ENCODE measurements at places on chromosomes 6 and 20.

DNA sequence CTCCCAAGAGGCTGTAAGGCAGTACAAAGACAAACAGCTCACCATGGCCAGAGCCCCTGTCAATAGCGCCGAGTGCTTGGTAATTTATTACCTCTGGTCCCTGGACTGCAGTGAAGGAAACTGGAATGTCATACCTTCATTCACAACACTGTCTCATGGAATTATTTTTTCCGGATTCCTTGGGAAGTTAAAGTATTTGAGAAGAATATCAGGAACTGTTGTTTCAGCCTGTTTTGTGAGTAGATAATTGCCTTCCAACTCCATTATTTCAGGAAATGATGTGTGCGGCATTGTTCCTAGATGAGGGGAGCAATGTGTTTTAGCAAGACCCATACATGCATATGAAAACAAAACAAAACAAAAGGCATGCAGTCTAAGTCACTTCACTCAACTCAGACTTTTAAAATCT lies 64.0 kb downstream of the BLOC1S5 start:
- DNase-seq: no peak

GRCh38 chr6:158313989-158314388 lies 1.7 kb downstream of the TULP4 start:
- DNase-seq: no peak

GRCh38 chr20:2303673-2304072 lies 7.9 kb downstream of the TGM3 start:
- no peak for DNase-seq

- DNase-seq: no peak
Measured at GRCh38 chr20:2747676-2748235, 52.7 kb downstream of the CPXM1 start.

GRCh38 chr20:40942006-40942405 lies 86.6 kb upstream of the TOP1 start:
- no peak for DNase-seq

GRCh38 chr20:32993496-32994050 lies 10.7 kb downstream of the SUN5 start:
- DNase-seq: no peak

DNA sequence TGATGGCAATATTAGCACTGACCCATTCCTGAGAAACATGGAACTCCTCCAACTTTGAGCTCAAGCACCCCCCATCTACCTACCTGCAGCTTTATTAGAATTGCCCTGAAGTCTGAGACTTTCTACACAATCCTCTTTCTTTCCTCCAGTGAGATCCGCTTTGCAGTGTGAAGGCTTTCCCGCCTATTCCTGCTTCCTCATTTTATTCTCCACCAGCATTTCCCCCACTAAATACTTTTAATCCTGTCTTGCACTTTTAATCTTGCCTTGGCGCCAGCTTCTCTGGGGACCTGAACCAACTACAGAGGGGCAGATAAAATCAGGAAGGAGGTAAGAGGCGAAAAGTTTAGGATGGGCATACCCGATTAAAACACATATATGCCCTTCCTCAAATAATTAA lies 178.1 kb upstream of the PRDM1 start:
- no peak for DNase-seq

- no peak for DNase-seq
Measured at GRCh38 chr6:124036384-124036783, 232.7 kb downstream of the NKAIN2 start.

DNA sequence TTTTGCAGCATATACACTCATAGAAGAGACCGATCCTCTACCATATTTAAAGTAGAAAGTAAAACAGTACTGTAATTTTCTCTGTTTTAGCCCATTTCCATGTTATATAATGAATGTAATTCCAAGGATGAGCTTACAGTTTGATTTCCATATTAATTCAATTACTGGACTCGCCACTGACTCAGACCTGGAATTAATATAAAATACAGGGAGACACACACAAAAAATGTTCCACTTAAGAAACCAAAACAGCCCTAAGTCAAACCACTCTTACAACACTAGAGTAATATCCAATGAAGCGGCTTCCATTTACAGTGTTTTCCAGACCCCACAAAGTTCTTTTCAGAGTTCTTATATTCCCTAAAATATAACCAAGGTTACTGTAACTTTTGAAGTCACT lies 110.6 kb downstream of the BACH2 start:
- DNase-seq: no peak

DNA sequence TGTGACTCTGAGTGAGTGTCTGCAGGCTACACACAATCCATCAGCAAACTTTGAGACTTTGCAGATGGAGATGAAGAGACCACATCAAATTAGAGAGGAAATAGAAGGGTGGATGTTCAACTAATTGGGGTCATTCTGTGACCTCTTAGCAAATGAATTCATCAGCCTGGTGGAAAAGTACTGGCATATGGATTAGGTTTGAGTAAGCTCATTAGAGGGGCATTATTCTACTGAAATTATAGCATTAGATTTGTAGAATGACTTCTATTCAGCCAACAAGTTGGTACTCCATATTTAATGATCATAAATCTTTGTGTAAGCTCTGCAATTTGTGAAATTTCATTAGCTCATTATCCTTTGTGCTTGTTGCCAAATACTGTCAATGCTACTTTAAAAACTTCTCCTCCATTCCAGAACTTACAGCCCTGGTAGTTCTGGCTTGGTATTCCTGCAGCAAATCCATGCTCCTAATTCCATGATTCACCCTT lies 63.8 kb downstream of the ADTRP start:
- DNase-seq: no peak

DNA sequence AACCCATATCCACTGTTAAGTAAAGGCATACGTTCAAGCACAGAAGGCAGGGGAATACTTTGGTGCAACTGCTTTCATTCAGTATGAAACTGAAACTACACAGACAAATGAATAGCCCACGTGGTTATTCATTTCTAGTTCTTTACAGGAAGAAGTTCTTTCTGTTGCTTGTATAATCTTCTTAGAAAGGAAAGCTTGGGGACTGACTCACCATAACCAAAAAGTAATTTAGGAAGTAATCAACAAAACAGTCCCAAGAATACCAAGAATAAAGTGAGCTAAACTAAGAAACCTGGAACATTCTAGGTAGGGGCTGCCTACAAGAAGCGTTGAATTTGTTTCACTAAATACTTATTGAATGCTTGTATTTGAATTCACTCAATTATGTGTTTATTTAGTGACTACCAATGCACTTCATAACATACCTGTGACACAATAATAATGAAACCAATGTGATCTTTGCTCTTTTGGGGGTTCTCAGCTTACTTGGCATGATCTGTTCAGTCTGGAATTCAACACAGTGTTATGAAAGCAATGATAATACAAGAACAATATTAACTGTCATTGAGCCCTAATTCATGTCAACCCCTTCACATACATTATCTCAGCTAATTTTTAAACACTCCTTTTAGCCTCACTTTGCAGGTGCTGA lies 25.1 kb upstream of the KIAA0408 start:
- peak; percentile 3 for DNase-seq

DNA sequence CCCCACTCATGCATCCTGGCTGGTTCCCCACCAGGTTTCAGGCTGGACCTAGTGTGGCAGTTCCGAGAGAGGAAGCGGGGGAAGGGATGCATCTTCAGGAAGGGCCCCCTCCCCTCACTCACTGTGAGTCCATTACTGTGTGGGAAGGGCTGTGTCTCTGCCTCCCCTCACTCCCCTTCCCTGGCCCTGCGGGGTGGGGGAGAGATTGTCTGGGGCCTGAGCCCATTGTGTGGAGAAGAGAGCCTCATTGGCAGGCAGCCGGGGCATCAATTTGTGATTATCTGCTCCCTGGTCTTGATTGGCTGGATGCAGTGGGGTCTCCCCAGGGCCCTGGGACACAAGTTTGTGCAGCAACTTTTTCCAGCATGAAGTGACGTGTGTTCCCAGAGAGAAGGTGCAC lies 4.1 kb upstream of the MYT1 start:
- DNase-seq: no peak

GRCh38 chr20:19056909-19057308 lies 155.5 kb upstream of the SLC24A3 start:
- peak; percentile 40 for DNase-seq

DNA sequence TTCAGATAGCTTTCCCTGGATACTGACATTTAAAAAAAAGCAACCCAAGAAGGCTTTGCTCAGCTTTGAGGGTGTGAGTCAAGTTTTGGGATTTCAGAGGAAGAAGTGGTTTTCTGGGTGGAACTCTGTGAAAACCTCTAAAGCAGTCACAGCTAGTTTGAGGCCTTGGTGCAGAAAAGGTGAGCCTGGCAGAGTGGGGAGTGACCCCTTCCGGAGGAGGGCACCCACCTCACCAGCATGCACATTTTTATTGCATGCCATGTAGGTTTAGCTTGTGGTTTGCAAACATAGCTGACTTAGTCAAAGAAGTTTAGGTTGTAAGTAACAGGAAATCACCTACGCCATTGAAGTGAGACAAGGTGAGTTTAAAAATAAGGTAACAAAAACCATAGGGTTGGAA lies 146.8 kb upstream of the PMEPA1 start:
- no peak for DNase-seq

GRCh38 chr20:59324521-59325141 lies 24.2 kb downstream of the EDN3 start:
- DNase-seq: no peak

GRCh38 chr20:43681468-43681942 lies 14.6 kb downstream of the MYBL2 start:
- DNase-seq: no peak

DNA sequence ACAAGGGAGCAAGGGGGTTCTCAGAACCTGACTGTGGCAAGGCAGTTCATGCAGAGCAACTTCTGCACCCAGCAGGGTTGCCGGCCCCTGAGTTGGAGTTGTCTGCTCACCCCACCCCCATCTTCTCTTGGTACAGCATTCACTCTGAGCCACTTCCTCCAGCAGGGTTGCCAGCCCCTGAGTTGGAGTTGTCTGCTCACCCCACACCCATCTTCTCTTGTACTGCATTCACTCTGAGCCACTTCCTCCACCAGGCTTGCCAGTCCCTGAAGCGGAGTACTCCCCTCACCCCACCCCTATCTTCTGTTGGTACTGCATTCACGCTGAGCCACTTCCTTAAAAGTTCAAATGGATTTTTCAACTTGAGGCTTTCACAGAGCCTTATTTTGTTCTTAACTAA lies 79.7 kb upstream of the SYNDIG1 start:
- DNase-seq: peak; percentile 29

Data from stimulated activated CD4-positive, alpha-beta T cell treated with anti-CD3 and anti-CD28 coated beads, Interleukin-15, amount 100 ng/mL, for 24 hours (primary cell).